Activated CD8-positive, alpha-beta memory T cell treated with anti-CD3 and anti-CD28 coated beads for 1 hour (primary cell): ENCODE measurements at places on chromosomes 2 and 18.

DNA sequence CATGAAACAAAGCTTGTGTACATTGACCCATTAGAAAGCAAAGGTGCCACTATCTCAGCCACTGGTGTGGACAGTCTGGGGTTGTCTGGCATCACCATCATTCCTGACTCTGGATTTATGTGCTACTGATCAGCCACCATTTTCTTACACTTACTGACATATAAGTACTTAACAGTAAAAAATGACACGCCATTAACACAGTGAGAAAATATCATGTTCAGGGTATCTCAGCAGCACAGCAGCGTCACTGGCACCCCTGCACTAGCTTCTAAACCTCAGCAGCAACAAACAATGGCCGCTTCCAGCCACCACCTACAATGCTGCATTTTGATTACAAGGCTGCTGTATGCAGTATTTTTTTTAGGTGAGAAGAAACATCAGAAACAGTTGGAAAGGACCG is 253.4 kb upstream of the HDAC4 start:
- DNase-seq = no peak

GRCh38 chr2:46339676-46340459 is 42.7 kb downstream of the EPAS1 start:
- no peak for DNase-seq

DNA sequence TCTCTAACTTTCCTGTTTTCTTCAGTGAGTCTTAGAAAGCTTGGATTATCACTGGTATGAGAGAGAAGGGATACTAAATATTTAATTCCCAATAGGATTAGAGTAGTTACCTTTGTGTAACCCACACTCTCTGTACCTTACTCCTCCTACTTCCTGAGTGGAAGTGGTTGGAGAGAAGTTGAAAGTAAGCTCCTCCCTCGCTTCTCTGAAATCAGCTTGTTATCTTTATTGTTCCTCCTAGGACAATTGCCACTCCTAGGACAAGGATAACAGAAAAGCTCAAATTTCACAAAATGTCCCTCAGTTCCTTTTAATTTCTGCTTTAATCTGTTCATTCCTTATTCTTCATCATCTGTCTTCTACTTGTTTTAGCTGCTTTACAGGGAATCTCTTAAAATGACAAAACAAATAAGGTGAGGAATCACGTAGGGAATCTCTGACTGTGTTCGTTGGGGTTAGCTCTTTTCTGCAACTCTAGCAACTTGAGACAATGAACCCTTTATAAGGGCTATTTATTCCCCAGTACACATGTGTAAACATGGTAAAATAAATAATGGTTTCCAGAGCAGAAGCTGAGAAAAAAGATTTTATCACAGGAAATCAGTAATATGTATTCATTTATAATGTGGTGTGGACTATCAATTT is 8.6 kb downstream of the ITPRID2 start:
- no peak for DNase-seq

- peak; percentile 38 for DNase-seq
Measured at GRCh38 chr18:49858309-49859020, 45.1 kb upstream of the ACAA2 start.

DNA sequence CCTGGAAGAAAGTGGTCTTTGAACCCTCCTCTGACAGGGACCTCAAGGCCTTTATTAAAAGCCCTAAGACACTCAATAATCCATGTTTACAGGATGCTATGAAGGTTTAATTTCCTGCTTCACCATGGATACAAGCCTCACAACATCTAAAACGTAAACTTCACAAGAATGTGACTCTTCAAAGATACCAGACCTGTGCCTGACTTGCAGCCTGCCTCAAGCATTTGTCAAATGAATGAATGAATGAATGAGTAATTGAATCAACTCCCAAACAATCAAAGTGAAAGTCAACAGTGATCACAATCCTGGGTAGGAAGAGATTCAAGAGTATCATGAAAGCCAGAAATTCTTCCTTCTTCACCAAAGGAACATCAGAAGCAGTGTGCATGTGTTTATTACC is 30.4 kb downstream of the KLF7 start:
- no peak for DNase-seq

GRCh38 chr2:174482854-174483253 is 4.0 kb downstream of the GPR155 start:
- DNase-seq = no peak

- no peak for DNase-seq
Measured at GRCh38 chr2:215428060-215428910, 7.6 kb downstream of the FN1 start.

DNA sequence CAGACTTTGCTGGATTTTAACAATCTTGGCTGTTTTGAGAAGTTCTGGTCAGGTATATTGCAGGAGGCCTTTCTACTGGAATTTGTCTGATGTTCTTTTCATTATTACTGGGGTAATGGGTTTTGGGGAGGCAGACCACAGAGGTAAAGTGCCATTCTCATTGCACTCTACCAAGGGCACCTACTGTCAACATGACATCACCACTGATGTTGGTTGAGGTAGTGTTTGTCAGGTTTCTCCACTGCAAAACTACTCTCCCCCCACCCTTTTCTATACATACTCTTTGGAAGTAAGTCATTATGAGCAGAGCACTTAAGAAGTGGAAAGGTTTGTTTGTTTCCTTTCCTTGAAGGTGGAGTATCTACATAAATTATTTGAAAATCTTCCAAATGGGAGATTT is 27.0 kb downstream of the PRKD3 start:
- DNase-seq = no peak

DNA sequence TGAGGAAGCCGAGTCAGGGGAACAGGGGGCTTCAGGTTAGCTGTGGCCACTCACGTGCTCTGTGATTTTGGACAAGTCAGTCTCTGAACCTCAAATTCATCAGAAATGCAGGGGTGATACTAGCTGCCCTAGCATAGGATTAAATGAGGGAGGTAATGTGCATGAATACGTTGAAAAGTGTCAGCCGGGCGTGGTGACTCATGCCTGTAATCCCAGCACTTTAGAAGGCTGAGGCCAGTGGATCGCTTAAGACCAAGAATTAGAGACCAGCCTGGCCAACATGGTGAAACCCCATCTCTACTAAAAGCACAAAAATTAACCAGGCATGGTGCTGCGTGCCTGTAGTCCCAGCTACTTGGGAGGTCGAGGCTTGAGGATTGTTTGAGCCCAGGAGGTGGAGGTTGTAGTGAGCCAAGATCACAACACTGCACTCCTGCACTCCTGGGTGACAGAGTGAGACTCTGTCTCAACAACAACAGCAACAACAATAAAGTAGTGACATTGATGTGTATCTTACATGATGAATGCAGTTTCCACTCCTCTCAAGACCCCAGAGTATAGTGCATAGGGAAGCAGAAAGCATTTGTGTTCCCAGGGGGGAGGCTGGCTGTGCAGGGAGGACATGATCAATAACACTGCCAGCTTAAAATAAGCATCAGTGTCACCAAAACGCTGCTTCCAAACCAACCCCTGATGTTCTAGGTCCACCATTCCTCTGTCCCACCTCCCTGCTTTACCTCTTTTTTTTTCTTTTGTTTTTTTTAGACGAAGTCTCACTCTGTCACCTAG is 68.8 kb downstream of the HNRNPLL start:
- DNase-seq = no peak

- DNase-seq = no peak
Measured at GRCh38 chr2:85811180-85812093, 57.6 kb downstream of the ATOH8 start.

DNA sequence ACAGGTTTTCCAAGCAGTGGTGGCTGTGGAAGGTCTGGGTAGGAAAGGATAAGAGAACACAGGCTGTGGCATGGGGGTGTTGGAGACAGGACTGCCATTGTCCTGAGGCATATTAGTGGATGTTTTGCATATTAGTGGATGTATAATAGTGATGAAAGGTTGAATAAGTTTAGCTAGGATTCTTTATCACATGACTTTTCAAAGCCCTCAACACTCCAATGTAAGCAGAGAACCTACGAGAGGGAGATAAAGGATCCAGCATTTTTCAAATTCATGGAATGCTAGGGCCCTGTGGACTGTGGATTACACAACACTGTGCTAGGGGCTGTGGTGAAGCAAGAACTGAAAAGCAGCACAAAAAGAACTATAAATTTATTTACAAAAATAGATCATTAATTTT is 63.2 kb downstream of the POLE4 start:
- no peak for DNase-seq

GRCh38 chr2:12697617-12698016 is 19.1 kb upstream of the TRIB2 start:
- DNase-seq = no peak

GRCh38 chr2:73289304-73289703 is 4.0 kb downstream of the EGR4 start:
- no peak for DNase-seq

DNA sequence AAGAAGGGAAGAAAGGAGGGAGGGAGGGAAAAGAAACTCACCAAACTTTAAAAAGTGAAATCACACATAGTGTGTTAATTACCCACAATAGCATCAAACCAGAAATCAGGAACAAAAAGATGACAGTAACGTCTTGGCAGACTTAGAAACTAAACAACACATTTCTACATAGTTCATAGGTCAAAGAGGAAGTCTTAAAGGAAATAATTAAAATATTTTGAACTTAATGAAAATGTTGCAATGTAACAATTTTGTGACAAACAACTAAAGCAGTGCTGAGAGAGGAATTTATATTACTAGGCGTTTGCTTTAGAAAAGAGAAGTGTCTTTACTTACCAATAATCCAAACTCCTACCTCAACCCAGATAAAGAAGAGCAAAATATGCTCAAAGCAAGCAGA is 505.0 kb upstream of the ID2 start:
- DNase-seq = no peak

DNA sequence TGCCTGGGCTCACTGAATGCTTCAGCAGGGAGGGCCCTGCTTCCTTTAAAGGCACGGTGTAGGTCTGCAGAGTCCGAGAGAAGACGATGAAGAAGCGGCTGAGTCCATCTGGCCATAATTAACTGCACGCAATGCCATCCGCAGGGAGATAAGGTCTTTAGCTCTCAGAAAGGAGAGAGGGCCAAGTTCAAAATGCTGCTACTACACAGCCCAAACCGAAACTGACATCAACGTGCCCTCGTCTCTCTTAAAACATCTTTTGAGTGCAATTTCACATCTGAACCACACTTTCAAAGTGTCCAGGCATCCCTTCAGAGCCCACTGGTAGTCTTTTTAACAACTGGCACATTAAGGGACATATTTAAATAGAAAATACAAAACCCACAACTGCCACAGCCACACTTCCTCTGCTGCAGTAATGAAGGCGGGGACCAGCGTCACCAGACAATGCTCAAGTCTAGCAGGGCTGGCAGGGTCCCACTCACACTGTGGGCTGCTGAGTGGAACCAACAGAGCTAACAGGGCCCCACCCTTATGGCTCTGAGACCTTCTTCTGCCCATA is 35.8 kb downstream of the ST3GAL5 start:
- peak; percentile 65 for DNase-seq

- DNase-seq = no peak
Measured at GRCh38 chr18:76042511-76042910, 452.5 kb downstream of the ZNF516 start.

DNA sequence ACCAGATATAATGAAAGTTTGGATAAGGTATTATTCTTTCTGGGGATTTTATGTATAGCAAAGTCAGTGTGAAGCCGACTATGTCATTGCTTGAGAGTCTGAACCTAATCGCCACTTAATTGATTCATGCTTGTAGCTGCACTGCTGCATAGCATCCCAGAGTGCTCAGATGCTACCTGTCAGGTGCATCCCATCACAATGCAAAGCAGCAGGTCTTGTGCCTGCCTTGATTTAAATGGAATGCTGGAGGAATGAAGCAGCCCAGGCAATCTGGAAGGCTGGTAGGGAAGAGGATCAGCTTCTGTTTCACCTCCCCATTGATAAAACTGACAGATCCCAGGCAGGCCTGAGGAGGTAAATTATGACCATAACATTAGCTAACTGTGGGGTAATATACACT is 40.4 kb upstream of the ATIC start:
- DNase-seq = no peak

GRCh38 chr2:138500592-138501424 is 762 bp upstream of the SPOPL start:
- no peak for DNase-seq

GRCh38 chr2:191728750-191729624 is 51.1 kb downstream of the NABP1 start:
- DNase-seq = no peak

DNA sequence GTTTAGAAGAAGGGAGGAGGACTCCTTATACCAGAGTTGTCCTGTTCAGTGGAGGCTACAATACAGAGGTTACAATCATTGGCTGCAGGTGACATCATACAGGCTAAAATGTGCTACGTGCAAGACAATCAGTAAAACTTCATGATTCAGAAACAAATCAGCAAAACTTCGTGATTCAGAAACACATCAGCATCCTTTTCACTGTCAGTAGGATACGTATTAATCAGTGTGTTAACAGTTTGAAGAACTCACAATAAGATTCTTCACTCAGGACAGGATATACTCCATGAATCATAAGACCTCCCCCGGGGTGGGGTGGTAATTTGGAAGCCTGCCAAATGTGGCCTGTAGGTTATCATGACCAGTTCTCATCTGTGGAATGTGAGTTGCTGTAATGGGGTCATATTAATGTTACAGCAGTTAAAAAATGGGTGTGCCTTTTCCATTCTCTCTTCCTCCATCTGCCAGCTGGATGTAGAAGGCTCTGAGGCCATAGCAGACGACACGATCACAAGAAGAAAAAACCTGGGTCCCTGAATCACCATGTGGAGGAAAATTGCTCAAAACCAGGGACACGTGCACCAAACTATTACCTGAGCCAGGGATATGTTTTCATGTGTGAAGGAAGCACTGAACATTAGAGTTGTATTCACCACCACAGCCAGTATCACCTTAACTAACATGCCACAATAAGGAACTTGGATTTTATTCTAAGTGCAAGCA is 134.8 kb upstream of the CREB1 start:
- no peak for DNase-seq

GRCh38 chr2:85734015-85734414 is 19.8 kb upstream of the ATOH8 start:
- DNase-seq = no peak

DNA sequence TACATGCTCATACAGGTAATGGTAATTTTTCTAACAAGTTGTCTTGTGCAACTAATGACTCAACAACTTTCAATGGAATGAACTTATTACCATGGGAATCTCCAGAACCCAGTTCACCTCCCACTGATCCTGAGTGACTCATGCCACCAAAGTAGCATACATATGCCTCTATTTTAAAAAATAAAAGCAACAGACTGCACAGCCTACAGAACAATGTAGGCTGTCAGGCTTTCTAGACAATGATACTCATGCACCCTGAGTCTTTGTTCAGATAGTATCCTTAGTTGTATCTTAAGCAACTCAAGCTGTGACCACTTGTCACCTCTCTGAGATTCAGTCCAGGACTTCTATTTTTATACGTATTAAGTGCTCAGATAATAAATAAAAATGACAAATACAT is 531.0 kb upstream of the SETBP1 start:
- no peak for DNase-seq

- DNase-seq = no peak
Measured at GRCh38 chr18:50360611-50361010, 14.2 kb upstream of the SKA1 start.

- DNase-seq = no peak
Measured at GRCh38 chr2:26786207-26787028, 562 bp downstream of the CENPA start.

- DNase-seq = peak; percentile 28
Measured at GRCh38 chr2:135657806-135658582, 83.7 kb upstream of the UBXN4 start.

- DNase-seq = no peak
Measured at GRCh38 chr2:241568726-241569125, 10.2 kb downstream of the BOK start.

- DNase-seq = no peak
Measured at GRCh38 chr2:180694445-180695421, 285.7 kb upstream of the UBE2E3 start.

GRCh38 chr2:287911-288757 is at the start of gene ALKAL2:
Gene ALKAL2, minus strand, starts transcription at chr2:288091. Its CDS starts 256 bp downstream, at chr2:287835.
- DNase-seq = no peak
